ENCODE measurements at places on chromosomes 2 and 18. TPM values are rescaled to one million over a fixed set of nuclear protein-coding genes. Genes with fewer than 3 reads are reported as not detected.

GRCh38 chr2:205858881-205859441 lies 176.7 kb downstream of the NRP2 start:
- DNase-seq = no peak
- no peak overlapping the region for H3K4me3 ChIP-seq
- H3K27ac ChIP-seq = no peak overlapping the region
- H3K27me3 ChIP-seq = no peaks in the 10 kb centered on the region

DNA sequence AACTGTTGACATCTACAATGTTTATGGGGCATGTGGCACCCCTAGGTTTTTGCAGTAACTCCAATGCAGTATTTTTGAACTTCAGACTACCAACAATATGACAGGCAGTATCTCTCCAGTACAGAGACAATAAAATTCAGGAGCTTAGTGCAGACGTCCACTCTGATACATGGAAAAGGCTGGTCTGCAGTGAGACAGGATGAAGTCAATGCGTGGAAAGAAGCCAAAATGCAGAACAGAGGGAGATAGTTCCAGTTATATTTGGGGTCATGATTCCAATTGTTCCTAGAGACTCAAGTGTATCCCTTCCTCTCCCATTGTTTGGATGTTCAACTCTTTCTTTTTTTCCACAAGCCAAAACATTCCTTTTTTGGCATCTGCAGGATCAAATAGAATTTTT lies 18.7 kb upstream of the SMAD2 start:
- H3K27me3 ChIP-seq = no peaks in the 10 kb centered on the region
- no peak for DNase-seq
- no peaks in the 10 kb centered on the region for H3K36me3 ChIP-seq
- no peak overlapping the region for H3K4me3 ChIP-seq
- no peak overlapping the region for H3K27ac ChIP-seq
- H3K4me1 ChIP-seq = peaks cover 7% of the 10 kb centered on the region

GRCh38 chr2:550860-551567 lies 126.2 kb downstream of the TMEM18 start:
- no peak for DNase-seq
- H3K27ac ChIP-seq = no peak overlapping the region
- no peak overlapping the region for H3K4me3 ChIP-seq
- no peaks in the 10 kb centered on the region for H3K27me3 ChIP-seq
- H3K4me1 ChIP-seq = no peaks in the 10 kb centered on the region

GRCh38 chr2:235669983-235670962 lies 176.4 kb downstream of the AGAP1 start:
- peak overlapping the region; percentile 63 for H3K4me3 ChIP-seq
- H3K36me3 ChIP-seq = no peaks in the 10 kb centered on the region
- H3K27me3 ChIP-seq = no peaks in the 10 kb centered on the region

DNA sequence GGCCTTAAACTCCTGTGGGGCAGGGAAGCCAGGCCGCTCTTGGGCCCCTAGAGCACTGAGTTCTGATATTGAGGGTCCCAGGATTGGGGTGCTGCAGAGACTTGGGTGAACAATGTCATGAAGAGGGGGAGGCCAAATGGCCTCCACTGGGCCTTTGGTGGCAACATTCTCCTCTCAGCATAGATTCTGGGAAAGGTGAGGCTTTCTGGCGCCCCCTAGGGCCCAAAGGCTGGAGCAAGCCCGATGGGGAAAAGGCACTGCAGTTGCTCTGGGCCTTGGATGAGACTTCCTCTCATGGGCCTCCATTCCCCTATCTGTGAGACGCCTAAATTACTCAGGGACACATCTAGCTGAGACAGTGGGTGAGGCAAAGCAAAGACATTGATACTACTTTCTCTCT lies 84.8 kb downstream of the ACAA2 start:
- no peak overlapping the region for H3K27ac ChIP-seq
- H3K36me3 ChIP-seq = no peaks in the 10 kb centered on the region
- H3K27me3 ChIP-seq = no peaks in the 10 kb centered on the region
- H3K4me1 ChIP-seq = no peaks in the 10 kb centered on the region

DNA sequence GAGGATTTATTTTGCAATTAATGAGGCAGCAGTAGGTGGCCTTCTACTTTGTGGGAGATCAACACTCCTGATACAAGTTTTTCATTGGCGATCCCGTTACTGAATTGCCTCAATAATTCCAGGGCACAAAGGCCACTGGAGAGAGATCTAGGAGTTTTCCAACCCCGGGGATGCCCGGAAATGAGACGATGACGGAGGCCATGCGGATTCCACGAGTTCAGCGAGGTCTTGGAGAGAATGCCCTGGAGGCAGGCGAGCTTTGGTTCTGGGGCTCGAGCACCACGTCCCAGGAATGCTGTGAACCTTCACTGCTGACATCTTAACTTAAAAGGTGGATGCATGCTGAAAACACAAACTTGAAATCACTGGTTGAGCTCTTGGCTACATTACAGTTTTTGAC lies 74.2 kb downstream of the LDLRAD4 start:
- no peaks in the 10 kb centered on the region for H3K4me1 ChIP-seq
- no peaks in the 10 kb centered on the region for H3K36me3 ChIP-seq
- no peak for DNase-seq

DNA sequence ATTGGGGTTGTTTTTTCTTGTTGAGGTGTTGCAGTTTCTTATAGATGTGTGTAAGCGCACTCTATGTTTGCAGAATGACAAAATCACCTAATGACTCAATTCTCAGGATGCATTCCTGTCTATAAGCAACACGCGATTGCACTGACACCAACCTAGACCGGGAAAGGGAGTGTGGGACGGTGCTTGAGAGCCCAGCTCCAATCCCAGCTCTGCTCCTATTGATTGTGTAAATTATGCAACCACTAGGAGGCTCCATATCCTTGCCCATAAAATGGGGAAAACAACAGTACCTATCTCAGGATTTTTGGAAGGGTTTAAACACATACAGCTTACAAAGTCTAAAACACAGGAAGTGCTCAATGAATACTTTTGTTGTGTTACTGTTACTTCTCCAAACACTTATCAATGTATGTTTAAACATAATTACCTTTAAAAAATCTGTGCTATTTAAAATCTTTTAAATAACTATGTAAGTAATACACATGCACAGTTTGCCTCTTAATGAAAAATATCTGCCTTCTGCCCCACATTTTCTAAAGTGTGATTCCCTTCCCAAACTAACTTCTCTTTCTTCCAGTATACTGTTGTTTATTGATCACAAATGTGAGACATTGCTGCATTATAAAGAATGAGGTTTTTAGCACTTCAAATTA lies 132.5 kb downstream of the SPHKAP start:
- H3K27me3 ChIP-seq = no peaks in the 10 kb centered on the region
- peak; percentile 28 for DNase-seq
- H3K4me3 ChIP-seq = no peak overlapping the region

DNA sequence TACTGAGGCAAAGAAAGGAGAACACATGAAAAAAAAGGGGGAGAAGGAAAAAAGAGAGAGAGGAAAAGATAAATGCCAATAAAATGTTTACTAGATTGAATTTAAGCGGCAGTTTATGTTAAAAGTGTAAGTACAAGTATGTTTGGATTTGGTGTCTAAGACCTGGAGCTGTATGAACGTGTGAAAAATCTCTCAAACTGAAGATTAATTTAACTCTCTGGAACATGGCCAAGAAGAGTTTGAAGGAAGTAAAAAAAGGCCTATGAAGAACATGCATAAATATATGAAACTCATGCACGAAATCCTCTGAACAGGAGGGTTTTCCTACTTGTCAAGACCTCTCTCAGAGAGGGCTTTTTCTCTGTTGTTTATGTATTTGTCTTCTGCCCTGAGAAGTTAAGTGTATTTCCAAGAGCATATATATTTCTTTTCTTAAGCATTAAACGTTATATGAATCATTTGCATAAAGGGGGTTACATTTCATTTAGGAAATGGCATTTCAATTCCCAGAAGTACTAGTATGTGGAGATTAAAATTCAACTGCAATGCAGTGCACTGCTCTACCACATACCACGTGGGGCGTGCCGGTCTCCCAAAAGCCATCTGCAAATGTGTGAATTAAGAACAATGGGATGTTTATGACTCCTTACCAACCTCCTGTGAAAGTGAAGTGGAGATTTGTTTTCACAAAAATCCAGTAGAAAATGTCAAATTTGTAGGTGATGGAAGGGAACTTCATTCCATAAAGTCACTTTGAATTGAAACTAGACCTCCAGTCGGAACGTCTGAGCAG lies 281.1 kb upstream of the TRIB2 start:
- H3K27me3 ChIP-seq = no peaks in the 10 kb centered on the region
- no peaks in the 10 kb centered on the region for H3K4me1 ChIP-seq
- no peak overlapping the region for H3K4me3 ChIP-seq
- no peak for DNase-seq
- no peak overlapping the region for H3K27ac ChIP-seq

GRCh38 chr2:232249096-232249495 lies 129.5 kb upstream of the ALPP start:
- no peaks in the 10 kb centered on the region for H3K36me3 ChIP-seq
- no peaks in the 10 kb centered on the region for H3K4me1 ChIP-seq
- no peak for DNase-seq
- no peak overlapping the region for H3K27ac ChIP-seq

DNA sequence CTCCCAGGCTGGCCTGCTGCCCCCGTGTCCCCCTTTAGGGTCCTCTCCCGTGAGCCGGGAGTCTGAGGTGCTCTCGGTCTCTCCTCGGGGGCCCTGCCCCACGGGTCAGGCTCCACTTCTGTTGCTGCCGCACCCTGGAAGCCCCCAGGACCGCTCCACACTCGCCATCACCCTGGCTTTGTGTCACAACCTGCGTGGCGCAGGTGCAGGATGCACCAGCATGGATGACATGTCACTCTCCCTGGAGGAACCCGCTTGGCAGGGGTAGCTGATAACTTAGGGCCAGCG lies 10.8 kb upstream of the ARHGEF4 start:
- no peak overlapping the region for H3K4me3 ChIP-seq
- no peaks in the 10 kb centered on the region for H3K4me1 ChIP-seq
- H3K36me3 ChIP-seq = no peaks in the 10 kb centered on the region
- no peaks in the 10 kb centered on the region for H3K27me3 ChIP-seq

GRCh38 chr18:79169958-79170555 lies 100.9 kb downstream of the ATP9B start:
- no peak overlapping the region for H3K27ac ChIP-seq
- H3K4me1 ChIP-seq = peaks cover 4% of the 10 kb centered on the region
- peak; percentile 56 for DNase-seq
- H3K27me3 ChIP-seq = no peaks in the 10 kb centered on the region

DNA sequence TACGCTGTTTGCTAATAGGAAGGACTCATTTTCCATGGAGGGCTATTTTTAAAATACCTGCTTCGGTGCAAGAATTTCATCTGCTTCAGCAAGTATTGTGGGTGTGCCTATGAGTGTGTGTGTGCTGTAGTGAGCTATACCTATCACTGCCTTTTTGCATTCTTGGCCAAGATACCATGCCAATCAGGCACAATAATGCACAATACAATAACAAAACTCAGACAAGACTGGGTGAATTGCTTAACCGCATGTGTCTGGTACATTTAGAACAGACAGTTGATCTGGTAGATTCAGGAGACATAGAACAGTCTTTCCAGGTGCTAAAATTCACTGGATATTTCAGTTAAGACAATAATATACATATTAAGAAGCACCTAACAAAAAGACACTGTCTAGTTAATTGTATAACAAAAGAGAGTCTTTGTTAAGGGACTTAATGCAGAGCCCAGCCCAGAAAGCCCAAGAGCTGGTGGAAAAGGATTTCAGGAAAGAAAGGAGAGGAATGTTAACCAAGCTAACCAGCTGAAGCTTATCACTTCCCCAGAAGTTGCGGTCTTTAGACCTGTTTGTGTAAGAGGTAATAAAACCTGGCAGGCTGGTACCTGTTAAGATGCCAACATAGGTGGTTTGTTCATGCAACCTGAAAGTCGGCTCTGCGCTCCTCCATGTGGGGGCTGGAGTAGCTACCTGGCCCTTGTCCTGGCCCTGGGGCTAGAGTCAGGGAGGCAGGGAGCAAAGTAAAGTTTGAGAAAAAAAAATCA lies 153.3 kb upstream of the RBMS1 start:
- DNase-seq = no peak
- no peak overlapping the region for H3K27ac ChIP-seq
- no peaks in the 10 kb centered on the region for H3K36me3 ChIP-seq
- H3K4me3 ChIP-seq = no peak overlapping the region

DNA sequence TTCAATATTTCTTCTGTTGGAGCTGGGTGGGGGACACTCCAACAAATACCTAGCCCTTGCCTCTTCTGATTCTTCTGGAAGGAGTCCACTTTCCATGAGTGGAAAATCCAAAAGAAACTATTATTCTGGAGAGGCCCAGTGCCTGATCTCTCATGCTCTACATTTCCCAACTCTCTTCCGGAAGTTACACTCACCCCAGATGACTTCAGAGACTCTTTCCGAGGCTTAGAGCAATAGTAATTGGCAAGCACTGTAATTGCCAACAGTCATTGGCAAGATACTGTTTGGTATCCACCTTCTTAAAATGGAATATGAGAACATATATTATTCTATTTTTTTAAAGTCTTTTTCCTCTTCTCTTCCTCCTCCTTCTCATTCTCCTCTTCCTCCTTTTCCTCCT lies 60.5 kb upstream of the CYRIA start:
- H3K4me3 ChIP-seq = no peak overlapping the region
- no peaks in the 10 kb centered on the region for H3K36me3 ChIP-seq
- no peak overlapping the region for H3K27ac ChIP-seq
- no peaks in the 10 kb centered on the region for H3K4me1 ChIP-seq
- no peak for DNase-seq

DNA sequence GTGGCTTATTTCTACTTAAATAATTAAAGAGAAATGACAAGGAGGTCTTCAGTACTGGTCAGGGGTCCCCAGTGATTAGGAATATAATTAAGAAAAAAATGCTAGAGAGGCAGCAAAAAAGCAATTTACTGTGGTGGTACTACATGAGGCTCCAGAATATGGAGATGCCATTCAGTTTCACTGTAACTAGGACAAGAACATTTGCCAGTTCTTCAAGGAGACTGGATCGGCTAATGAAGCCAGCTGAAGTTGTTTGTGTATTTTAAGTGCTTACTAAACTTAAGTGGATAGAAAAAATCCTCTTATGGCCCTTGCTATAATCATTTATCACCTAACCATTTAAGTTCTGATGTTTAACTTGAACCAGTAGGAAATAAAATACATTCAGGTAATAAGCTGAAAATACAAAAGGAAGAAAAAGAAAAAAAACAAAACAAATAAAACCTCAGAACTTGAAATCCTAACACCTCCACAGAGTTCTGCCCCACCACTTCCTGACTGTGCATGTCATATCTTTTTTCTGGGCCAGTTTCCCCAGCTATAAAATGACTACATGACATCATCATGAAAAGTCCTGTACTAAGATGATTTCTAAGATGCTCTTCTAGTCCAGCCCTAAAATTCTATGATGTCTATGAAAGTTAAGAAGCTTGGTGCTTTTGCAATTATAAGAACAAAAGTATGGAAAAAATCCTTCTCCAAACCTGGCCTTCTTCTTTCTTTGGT lies 98.0 kb downstream of the TRABD2A start:
- H3K27ac ChIP-seq = no peak overlapping the region
- DNase-seq = no peak
- no peaks in the 10 kb centered on the region for H3K36me3 ChIP-seq
- H3K4me3 ChIP-seq = no peak overlapping the region

- no peak overlapping the region for H3K4me3 ChIP-seq
- no peaks in the 10 kb centered on the region for H3K4me1 ChIP-seq
- no peaks in the 10 kb centered on the region for H3K27me3 ChIP-seq
- DNase-seq = no peak
- no peak overlapping the region for H3K27ac ChIP-seq
Measured at GRCh38 chr18:51643483-51643882, 446.0 kb upstream of the MEX3C start.

Gene SP140L
- total RNA-seq = 15.0 TPM

Gene CPO
- total RNA-seq = 0.54 TPM

Gene IMMT
- total RNA-seq = 148 TPM

Gene GPR39
- total RNA-seq = 0.28 TPM

Gene LRRC30
- not detected for total RNA-seq

Measured in adrenal gland (tissue), 19 donors.